ENCODE measurements at places on chromosomes 2 and 18. TPM values are rescaled to one million over a fixed set of nuclear protein-coding genes. Genes with fewer than 3 reads are reported as not detected.

The LRRTM4 gene
- not detected for total RNA-seq

DNA sequence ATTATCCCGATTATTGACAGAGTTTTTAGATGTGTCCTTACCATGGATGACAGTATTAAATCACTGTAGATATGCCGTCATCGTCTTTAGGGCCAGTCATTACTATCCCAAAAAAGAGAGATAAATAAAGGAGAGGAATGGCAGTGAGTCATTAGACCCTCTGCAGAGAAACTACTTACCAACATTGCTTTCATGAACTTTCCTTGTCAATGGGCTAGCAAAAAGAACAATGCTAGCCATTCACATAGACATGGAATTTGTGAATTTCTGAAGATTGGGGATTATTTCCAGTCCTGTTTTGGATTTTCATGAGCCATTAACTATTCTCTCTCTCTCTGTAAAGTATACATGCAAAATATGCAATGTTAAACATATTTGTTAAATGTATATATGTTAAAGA is 319.4 kb upstream of the FANCL start:
- DNase-seq, result no peak

DNA sequence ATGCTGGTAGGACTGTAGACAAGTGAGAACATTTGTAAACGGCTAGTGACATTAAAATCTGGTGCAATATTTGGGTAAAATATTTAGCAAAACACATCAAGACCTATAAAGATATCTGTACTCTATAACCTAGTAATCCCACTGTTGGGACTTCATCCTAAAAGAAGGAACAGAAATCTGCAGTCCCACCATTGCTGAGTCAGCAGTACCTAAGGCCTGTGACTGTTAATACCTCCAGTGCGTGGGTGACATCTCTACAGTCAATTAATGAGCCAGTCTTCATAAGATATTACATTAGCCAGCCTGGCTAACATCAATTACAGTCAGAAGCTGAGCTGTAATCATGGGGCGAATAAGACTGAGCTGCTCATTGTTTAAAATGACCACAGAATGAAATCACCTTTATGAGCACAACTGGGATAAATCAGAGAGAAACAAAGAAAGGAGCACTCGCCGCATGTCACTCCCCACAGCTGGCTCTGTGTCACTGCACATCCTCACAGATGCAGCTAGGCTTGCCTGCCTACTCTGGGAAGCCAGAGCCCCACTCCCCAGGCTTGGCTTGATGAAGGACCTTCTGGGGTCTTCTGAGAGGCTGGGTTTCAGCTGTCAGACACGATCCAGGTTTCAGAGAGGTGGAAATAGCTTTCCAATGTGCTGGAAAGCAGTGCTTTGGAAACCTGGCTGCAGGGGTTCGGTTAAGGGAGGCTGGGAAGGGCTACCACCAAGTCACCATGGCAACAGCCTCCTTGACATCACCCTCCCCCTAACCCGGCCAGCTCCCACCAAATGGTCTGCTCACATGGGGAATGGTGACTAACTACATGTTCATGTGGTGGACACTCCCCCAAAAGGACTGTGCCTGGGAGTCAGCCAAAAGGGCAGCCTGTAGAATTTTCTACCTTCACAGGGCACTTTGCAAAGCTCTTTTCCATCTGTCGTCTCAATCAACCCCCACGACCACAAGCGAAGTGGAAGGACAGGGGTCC is 145.0 kb downstream of the ZBTB7C start:
- no peak for DNase-seq

DNA sequence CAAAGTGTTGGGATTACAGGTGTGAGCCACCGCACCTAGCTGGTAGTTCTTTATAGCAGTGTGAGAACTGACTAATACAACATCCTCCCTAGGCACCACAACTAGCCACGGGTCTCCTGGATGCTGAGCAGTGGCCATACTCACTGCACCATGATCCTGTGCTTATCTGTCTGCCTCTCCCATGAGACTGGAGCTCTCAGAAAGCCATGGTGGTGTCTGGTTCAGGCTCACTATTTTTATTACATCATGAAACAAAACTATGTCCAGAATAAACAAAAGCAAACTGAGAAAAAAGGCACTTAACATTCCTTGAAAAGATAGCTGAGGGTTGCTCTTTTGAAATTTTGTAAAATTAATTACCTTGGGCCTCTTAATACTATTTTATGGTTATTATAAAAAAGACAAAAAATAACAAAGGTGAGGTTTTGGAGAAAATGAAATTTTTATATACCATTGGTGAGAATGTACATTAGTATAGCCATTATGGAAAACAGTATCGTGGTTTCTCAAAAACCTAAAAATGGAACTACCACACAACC is 90.7 kb upstream of the TFCP2L1 start:
- no peak for DNase-seq

- no peak for DNase-seq
These were observed 126.3 kb downstream of the XRCC5 start for GRCh38 chr2:216235462-216235861.

DNA sequence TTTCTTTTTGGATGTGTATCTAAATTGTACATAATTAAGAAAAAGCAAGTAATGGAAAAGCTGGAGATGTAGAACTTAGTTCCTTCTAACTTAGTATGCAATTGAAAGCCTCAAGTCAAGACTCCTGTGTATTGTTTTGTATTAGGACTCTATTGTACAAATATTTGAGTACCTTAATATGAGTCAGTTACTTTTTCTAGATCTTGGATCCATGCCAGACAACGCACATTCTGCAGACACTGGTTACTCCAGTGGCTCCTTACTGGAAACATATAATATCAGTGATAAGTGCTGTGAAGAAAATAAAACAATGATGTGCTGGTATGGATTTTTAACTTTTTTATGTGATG is 1.5 kb downstream of the SLC39A10 start:
- no peak for DNase-seq
